Right ventricle myocardium inferior (tissue), 1 donor: ENCODE measurements at places on chromosomes 13 and 19. TPM values are rescaled to one million over a fixed set of nuclear protein-coding genes. Genes with fewer than 3 reads are reported as not detected.

GRCh38 chr13:50128428-50128931 is 113.2 kb downstream of the KCNRG start:
- no peak for DNase-seq

ZNF181 gene
- total RNA-seq: 22.3 TPM

AKAP8L gene
- 76.7 TPM for total RNA-seq

EHD2 gene
- total RNA-seq: 60.5 TPM

IFNL1 gene
- not detected for total RNA-seq

DNA sequence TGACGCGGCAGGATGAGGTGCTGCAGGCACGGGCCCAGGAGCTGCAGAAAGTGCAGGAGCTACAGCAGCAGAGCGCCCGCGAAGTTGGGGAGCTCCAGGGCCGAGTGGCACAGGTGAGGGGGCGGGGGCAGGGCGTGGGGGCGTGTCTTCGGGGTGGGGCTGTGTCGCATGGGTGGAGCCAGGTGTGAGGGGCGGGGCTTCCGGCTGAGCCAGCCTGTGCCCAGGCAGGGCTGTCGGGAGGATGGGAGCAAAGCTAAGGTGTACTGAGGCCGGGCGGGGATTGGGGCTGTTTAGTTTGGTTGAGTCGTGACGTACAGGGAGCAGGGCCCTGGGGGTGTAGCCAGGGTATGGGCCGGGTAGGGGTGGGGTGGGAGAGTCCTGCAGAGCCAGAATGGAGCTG is 62.3 kb downstream of the KCNC3 start:
- DNase-seq: no peak

GRCh38 chr13:50589139-50589538 is 254.4 kb downstream of the DLEU7 start:
- DNase-seq: no peak

- peak; percentile 67 for DNase-seq
Measured at GRCh38 chr19:21586311-21587116, 81.1 kb downstream of the ZNF429 start.

DNA sequence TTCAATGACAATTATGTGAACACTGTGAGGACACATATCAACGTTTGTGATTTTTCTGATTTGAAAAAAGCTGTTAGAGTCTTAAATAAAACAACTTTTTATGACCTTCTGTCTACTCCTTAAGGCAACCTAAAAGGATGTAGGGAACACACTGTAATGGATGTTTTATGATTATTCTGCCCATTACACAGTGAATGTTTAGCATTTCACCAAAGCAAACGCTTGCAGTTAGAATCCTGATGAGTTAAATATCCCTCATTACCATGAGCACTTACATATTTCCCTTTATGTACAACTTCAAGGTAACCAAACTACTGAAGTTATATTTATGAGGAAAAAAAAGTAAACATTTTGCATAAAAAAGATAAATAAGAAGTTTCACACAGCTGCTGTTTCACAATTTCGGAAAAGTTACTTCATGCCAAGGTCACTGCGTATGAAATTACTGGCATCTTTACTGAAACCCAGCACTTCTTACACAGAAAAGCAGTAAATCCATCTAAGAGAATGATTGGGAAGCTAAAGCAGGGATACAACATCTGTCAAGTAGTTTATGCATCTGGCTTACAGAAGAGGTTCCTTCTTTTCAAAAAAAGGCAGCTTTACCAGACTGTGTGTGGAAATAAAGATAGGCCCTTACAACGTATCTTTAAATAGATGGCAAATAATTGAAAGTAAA is 733.7 kb upstream of the ATXN8OS start:
- DNase-seq: no peak

DNA sequence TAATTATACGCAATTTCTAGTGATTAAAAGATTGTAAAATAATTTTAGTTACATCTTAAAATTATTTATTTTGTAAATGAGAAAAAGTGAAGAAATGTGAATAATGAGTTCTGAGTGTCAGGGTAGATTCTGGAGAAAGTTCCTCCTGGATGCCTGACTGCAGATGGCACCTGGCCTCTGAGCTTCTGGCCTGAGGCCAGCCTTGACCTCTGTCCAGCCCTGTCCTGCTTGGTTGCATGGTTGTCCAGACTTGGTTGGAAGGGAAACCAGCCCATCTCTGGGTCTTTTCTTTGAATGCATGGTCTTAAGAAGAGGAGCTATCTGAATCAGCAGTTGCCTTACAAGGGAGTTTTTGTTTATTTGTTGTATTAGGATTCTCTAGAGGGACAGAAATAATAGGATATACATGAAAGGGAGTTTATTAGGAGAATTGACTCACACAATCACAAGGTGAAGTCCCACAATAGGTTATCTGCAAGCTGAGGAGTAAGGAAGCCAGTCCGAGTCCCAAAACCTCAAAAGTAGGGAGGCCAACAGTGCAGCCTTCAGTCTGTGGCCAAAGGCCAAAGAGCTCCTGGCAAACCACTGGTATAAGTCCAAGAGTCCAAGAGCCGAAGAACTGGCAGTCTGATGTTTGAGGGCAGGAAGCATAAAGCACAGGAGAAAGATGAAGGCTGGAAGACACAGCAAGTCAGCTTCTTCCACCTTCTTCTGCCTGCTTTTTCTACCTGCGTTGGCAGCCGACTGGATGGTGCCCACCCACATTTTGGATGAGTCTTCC is 385.8 kb downstream of the ZNF536 start:
- DNase-seq: no peak

DNA sequence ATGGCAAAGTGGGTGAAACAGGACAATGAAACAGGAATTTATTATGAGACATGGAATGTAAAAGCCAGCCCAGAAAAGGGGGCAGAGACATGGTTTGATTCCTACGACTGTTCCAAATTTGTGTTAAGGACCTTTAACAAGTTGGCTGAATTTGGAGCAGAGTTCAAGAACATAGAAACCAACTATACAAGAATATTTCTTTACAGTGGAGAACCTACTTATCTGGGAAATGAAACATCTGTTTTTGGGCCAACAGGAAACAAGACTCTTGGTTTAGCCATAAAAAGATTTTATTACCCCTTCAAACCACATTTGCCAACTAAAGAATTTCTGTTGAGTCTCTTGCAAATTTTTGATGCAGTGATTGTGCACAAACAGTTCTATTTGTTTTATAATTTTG is 8.6 kb downstream of the CLN5 start:
- DNase-seq: no peak

DNA sequence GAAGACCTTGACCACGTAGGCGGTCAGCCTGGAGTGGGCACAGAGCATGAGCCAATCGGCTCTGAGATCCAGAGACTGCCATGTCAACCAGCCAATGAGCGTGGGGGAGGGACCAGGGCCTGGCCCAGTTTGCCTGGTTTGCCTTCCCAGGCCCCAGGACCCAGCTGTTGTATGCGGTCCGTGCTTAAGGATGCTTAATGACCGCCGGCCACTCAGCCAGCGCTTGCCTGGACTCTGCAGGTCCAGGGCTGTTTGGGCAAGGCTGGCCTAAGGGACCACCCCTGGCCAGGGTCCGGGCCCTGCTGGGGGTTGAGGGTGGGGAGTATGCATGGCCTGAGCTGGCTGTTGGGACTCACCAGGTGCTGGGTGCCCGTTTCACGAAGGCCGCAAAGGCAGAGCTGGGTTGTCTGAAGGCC is 23.1 kb upstream of the TNFSF14 start:
- DNase-seq: peak; percentile 50

DNA sequence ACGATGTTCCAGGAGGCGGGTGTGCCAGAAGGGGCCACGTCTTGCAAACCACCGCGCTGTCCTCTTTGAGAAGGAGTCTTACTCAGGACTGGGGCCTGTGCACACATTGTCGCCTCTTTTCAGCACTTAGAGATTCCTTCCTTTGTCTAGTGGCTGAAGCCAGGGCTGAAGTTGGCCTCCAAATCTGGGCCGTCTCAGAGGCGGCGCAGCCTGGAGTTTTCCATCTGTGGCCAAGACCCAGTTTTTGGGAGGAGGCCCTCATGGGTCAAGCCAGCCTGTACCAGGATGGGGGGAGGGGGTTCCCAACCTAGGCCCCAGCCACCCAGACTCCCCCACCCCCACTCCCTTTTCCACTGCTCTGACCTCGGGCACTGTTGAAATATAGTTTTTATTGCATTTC is 11.8 kb downstream of the ANO8 start:
- DNase-seq: no peak

DOCK9 gene
- 34.9 TPM for total RNA-seq

DNA sequence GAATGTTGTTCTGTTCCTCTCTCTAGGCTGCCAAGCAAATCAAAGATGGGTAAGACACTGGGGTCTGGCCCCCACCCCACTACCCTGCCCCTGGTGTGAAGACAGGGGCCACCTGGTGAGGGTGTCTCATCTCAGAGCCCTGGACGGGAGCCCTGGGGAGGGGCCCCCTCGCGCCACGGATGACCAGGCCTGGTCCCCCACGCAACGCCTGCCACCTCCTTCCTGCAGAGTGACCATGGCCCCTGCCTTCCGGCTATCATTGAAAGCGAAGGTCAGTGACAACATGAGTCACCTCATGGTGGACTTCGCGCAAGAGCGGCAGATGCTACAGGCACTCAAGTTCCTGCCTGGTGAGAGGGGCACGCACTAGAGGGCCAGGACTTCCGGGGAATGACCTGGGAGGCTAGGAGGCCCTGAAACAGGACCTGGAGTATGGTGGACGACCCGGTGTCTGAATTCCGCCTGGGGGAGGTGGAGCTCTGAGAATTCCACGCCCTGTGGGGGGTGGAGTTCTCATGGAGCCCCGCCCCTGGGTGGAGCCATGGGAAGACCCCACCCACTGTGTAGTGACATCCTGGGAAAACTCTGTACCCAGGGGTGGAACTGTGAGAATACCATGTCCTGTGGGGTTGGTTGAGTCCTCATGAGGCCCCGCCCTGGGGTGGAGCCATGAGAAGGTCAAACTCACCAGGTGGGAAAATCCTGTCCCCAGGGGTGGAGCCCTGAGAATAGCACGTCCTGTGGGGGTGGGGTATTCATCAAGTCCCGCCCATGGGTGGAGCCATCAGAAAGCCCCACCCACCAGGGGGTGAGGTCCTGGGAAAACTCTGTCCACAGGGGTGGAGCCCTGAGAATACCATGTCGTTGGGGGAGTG is 6.1 kb downstream of the FSD1 start:
- DNase-seq: no peak

DNA sequence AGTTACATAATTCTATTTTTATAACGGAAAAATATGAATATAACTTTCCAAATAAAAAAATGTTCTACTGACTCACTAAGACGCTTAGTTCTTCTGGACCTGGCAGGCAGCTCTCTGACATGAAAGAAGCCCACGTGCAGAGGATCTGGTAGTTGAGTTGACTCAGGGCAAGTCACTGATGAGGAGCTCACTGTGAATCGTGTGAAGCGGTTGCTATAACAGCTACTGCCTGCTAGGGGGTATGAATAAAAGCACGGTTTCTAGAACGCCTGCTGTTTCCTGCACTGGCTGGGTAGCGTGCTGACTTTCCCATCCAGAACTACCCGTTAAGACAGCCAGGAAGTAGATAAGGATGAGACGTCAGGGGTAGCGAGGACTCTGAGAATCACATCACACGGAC is 54.7 kb upstream of the WASF3 start:
- no peak for DNase-seq

DNA sequence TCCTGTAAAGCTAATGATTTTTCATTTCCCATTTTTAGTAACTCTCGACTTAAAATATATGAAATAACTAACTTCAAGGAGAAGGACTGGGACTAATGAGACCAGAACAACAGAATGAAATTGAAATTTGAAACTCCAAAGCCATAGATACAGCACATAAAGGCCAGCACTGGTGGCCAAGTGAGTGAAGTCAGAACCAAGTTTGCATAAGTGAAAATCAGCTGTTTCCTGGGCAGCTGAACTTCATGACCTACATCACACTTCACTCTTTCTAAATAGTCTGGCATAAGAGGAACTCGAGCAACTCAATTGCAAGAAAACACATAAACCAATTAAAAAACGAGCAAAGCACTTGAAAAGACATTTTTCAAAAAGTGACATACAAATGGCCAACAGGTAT is 84.5 kb downstream of the DCLK1 start:
- DNase-seq: no peak

GRCh38 chr13:76016799-76017400 is 380.8 kb downstream of the LMO7 start:
- DNase-seq: no peak

RXFP2 gene
- not detected for total RNA-seq

FXYD1 gene
- 556 TPM for total RNA-seq

DNA sequence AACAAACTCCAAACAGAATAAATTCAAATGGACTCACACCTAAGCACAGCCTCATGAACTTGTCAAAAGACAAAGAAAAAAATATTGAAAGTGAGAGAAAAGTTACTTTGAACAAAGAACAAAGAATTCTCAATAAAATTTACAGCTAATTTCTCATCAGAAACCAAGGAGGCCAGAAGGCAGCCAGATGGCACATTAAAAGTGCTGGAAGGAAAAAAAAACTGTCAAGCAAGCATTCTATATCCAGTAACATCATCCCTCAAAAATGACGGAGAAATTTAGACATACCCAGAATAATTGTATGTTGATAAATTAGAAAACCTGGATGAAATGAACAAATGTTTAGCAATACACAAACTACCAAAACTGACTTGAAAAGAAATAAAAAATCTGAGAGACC is 129.8 kb upstream of the UQCRFS1 start:
- no peak for DNase-seq

GRCh38 chr13:75391432-75392100 is 90.4 kb downstream of the TBC1D4 start:
- no peak for DNase-seq

DNA sequence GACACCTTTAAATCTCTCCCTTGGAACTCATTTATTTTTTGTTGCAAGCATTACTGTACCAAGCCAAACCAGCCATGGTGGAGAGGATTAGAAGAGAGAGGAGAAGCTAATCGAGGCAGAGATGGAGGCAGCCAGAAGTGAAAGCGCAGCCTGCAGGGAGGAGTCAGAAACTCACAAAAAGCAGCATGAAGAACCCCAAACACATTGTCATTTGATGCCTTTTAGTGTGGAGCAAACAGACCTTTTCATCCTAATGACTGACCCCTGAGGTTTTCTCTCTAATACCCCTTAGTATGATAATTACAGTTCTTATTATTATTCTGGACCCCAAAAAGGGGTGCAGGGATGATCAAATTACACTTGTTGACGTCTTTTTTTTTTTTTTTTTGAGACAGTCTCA is 62.5 kb downstream of the TNFRSF19 start:
- DNase-seq: no peak

DNA sequence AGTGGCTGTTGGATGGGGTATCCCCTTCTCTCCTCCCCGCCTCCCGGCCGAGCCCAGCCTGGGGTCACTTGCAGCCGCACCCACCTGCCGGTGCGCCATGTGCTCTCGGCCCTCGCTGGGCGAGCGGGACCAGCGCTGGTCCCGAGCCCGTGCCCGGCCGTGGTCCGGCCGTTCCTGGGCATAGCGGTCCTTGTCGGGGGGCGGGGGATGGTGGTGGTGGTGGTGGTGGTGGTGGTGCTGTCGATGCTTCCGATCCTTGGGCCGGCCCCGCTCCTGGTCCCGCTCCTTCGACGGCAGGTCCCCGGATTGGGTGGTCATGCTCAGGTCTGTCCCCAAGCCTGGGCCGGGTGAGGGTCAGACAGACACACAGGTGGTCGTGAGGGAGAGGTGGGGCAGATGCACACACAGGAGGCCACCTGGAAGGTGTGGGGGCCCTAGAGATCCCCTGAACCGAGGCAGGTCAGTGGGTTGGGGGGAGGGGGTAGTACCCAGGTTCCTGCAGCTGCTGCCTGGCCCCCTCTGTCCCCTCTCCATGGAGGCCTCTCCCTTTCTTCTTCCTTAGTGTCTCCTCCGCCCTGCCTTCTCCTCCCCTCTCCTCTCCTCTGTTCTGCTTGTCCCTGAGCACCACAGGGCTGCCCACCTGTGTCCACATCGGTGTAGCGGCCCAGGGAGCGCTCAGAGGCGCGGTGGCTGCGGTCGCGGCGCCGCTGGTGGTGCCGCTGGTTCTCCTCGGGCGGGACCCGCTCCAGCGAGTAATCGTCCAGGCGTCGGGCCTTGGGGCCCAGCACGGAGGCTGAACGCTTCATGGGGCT is 58.7 kb downstream of the IER2 start:
- peak; percentile 70 for DNase-seq
